Left ventricle myocardium inferior (tissue), 1 donor: ENCODE measurements at places on chromosomes 16 and 17. TPM values are rescaled to one million over a fixed set of nuclear protein-coding genes. Genes with fewer than 3 reads are reported as not detected.

The ETV4 gene
- 0.60 TPM for total RNA-seq

The BAIAP3 gene
- 3.9 TPM for total RNA-seq

DNA sequence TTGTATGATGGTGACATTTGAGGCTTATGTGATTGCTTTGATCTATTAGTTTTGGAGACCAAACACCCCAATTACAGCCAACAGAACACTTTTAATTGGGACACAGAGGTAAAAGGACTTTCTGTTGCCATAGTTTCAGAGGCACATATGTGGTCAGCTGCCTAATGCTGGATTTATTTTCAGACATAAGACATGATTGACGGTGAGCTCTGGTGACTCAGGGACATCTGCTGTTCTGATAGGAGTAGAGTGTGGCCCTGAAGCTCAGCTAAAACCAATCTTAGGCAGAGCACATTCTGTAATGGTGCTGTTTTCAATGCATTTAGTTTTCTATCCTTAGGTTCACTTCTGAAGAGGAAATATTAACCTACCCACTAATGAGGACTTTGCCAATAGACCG lies 247.1 kb downstream of the UTP18 start:
- DNase-seq: no peak

- no peak for DNase-seq
Measured at GRCh38 chr17:41785859-41786226, 668 bp downstream of the JUP start.

DNA sequence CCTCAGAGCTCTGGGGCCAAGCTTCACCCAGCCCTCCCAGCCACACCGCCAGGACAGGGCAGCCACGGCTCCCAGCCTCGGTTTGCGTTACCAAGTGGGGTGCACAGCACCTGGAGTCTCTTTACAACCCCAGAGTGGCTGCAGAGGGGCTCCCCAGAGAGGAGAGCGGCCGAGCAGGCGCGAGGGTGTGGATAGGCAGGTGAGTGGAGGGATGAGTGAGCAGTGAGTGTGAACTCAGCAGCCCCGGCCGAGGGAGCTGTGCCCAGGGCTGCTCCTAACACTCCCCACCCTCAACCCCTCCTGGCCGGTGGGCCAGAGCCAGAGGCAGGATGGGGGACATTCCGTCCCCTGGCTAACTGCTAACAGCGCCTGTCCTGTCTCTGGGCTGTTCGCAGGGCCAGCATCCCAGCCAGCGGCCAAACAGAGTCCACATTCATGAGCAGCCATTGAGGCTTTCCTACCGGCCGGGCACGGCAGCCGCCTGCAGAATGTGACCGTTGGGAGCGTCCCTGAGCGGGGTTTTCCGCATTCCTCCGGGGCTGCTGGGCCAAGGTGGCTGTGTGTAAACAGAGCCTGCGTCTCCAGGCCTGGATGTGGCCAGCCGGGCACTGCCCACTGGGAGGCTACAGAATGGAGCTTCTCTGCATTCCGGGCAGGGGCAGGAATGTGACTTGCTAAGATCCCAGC lies 5.3 kb downstream of the ZNF469 start:
- DNase-seq: peak; percentile 38

- no peak for DNase-seq
Measured at GRCh38 chr16:15425861-15426260, 8.5 kb upstream of the BMERB1 start.

DNA sequence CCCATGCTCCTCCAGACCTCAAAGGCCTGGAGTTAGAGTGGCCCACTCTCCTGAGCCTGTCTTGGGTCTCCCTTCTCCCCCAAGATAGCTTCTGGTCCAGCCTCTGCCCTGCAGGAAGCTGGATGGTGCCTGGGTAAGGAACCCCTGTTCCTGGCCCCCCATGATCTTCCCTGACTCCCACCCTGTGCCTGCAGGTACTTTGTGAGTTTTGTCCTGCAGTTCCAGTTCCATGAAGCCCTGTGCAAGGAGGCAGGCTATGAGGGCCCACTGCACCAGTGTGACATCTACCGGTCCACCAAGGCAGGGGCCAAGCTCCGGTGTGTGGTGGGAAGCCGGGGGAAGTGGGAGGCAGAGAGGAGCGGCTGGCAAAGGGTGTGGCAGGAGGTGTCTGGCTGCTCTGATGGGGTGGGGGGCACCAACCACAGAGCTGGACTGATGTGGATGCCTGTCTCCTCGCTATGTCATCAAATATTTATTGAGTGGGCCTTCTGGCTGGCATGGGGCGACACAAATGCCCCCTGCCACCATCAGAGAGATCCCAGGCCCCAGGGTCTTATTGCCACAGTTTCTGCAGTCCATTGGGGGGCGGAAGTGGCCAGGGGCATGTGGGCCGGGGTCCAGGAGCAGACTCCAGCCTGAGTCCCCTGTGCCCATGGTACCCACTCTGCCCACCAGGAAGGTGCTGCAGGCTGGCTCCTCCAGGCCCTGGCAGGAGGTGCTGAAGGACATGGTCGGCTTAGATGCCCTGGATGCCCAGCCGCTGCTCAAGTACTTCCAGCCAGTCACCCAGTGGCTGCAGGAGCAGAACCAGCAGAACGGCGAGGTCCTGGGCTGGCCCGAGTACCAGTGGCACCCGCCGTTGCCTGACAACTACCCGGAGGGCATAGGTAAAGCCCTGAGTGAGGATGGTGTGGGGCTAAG lies 7.1 kb downstream of the ACE start:
- no peak for DNase-seq

DNA sequence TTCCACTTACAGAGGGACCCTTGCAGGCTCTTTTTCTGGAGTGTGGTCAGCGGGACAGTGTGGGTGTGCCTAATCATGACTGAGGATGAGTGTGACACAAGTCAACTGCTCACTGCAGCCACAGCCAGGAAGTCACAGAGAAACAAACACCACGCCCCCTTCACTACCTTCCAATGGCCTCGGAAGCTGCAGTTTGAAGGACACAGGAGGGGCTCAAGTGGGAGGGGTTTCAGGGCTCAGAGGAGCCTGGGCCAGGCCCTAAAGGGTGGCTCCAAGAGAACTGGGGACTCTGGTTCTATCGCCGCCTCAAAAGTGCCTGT lies 116.2 kb upstream of the SDK2 start:
- DNase-seq: no peak

DNA sequence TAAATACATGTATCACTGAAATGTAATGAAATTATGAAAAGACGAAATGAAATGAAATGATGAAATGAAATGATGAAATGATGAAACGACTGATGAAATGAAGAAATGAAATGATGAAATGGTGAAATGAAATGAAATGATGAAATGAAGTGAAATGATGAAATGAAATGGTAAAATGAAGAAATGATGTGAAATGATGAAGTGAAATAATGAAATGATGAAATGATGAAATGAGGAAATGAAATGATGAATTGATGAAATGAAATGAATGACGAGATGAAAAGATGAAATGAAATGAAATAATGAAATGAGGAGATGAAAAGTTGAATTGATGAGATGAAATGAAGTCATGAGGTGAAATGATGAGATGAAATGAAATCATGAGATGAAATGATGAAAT lies 594.7 kb downstream of the TP53TG3F start:
- no peak for DNase-seq

DNA sequence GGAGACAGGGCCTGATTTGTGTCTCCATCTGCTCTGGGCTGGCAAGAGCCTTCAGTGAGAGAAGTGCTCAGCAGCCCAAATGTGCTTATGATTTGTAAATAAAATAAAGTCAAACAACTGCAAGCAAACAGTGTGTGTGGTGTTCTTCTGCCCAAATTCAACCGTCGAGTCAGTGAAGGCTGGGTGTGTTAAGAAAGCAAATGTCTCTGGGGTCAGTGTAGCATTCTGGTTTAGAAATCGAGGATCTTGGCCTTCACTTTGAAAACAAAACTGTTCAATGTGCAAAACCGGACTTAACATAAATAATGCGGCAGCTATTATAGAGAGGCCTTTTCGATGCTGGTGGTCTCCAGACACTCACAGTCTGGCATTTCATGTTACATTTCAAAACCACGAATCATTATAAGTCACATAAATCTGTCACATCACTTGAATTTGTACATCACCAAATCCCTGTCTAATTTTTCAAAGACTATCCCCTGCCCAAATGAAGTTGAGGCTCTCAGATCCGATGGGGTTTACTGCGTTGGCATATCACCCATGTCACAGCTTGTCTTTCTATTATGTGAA lies 158.6 kb upstream of the MYOCD start:
- DNase-seq: no peak

DNA sequence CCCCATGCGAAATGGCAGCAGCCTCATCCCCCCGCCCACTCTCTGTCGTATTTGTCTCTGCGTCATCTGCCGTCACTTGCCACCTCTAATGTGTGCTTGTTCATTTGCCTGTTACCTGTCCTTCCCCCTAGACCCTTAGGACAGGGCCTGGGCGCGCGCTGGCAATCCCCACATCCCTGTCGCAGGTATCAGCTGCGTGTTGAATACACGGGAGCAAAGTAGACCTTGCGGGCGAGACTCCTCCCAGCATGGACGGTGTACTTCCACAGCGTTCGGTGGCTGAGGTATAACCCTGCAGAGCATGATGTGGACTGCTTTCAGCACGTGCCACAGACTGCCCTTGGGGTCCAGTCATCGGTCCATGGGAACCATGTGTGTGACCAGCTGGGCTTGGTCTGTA lies 170.1 kb upstream of the CHMP6 start:
- no peak for DNase-seq

- DNase-seq: peak; percentile 29
Measured at GRCh38 chr16:71895679-71896365, 491 bp downstream of the IST1 start.

- DNase-seq: no peak
Measured at GRCh38 chr17:66654764-66655163, 180.2 kb upstream of the CACNG5 start.

- DNase-seq: no peak
Measured at GRCh38 chr16:68417711-68418301, 30.5 kb downstream of the SMPD3 start.

- DNase-seq: no peak
Measured at GRCh38 chr17:57068707-57069106, 16.3 kb upstream of the AKAP1 start.
